ENCODE measurements at places on chromosomes 4 and X.

- DNase-seq, result no peak
These were observed 894.4 kb downstream of the FAT4 start for GRCh38 chr4:126209147-126209546.

DNA sequence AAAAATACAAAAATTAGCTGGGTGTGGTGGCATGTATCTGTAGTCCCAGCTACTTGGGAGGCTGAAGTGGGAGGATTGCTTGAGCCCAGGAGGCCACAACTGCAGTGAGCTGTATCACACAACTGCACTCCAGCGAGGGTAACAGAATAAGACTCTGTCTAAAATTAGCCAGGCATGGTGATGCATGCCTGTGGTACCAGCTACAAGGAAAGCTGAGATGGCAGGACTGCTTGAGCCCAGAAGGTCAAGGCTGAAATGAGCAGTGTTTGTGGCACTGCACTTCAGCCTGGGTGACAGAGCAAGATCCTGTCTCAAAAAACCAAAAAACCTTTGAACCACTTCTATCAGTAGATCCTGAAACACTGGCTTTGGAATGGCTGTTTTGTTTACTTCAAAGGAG is 10.2 kb downstream of the GRSF1 start:
- no peak for DNase-seq

DNA sequence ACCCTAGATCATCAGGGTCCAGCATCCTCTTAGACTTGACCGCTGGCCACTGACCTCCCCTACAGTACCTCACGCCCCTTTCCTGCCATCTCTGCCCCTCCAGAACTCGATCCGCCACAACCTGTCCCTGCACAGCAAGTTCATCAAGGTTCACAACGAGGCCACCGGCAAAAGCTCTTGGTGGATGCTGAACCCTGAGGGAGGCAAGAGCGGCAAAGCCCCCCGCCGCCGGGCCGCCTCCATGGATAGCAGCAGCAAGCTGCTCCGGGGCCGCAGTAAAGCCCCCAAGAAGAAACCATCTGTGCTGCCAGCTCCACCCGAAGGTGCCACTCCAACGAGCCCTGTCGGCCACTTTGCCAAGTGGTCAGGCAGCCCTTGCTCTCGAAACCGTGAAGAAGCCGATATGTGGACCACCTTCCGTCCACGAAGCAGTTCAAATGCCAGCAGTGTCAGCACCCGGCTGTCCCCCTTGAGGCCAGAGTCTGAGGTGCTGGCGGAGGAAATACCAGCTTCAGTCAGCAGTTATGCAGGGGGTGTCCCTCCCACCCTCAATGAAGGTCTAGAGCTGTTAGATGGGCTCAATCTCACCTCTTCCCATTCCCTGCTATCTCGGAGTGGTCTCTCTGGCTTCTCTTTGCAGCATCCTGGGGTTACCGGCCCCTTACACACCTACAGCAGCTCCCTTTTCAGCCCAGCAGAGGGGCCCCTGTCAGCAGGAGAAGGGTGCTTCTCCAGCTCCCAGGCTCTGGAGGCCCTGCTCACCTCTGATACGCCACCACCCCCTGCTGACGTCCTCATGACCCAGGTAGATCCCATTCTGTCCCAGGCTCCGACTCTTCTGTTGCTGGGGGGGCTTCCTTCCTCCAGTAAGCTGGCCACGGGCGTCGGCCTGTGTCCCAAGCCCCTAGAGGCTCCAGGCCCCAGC is 5.2 kb downstream of the FOXO4 start:
- no peak for DNase-seq

- no peak for DNase-seq
These were observed 708 bp downstream of the BCLAF3 start for GRCh38 chrX:19990151-19990555.

GRCh38 chrX:16870862-16871815 is 977 bp upstream of the RBBP7 start:
- DNase-seq, result no peak

GRCh38 chrX:48835524-48836329 is at the start of gene PCSK1N:
PCSK1N (minus strand) TSS chrX:48835610; CDS start chrX:48835532, 78 bp downstream.
- DNase-seq, result no peak

DNA sequence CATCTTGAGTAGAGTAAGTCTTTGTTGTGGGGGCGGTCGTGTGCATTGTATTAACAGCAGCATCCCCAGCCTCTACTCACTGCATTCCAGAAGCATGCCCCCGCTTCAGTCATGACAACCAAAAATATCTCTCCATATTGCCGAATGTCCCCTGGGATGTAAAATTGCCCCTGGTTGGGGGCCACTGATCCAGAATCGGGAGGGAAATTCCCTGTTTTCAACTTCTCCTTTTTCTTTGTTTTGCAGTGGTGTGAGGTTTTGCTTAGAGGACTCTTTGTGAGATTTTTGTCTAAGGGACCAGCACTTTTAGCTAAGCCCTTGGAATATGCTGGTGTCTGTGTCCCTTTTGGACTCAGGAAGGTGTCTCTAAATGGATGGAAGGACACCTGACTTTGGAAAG is 3.0 kb upstream of the IL13RA1 start:
- no peak for DNase-seq

- DNase-seq, result no peak
These were observed 39.7 kb downstream of the NSG1 start for GRCh38 chr4:4426511-4427120.
